ENCODE measurements at places on chromosomes 13 and 19.

DNA sequence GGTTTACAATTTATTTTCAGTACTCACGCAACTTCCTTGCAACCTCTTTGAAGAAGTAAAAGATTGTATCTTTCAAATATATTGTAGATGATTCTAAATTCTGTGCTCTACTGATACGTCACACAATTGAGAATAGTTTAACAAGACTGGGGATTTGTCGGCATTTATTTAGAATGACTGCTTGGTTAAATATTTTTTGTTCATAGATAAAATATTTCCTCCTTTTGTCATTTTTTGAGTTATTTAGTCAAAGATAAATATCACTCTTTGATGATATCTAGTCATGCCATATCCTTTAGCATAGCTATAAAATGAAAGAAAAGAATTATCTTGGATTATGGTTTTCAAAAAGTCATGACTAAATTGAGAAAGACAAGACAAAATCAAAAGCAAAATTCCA lies 2747.8 kb downstream of the PCDH9 start:
- DNase-seq: no peak

GRCh38 chr19:16000024-16000663 lies 51.3 kb downstream of the OR10H4 start:
- no peak for DNase-seq

- DNase-seq: no peak
Observed at GRCh38 chr13:20073775-20074174, 87.1 kb downstream of the GJA3 start.

DNA sequence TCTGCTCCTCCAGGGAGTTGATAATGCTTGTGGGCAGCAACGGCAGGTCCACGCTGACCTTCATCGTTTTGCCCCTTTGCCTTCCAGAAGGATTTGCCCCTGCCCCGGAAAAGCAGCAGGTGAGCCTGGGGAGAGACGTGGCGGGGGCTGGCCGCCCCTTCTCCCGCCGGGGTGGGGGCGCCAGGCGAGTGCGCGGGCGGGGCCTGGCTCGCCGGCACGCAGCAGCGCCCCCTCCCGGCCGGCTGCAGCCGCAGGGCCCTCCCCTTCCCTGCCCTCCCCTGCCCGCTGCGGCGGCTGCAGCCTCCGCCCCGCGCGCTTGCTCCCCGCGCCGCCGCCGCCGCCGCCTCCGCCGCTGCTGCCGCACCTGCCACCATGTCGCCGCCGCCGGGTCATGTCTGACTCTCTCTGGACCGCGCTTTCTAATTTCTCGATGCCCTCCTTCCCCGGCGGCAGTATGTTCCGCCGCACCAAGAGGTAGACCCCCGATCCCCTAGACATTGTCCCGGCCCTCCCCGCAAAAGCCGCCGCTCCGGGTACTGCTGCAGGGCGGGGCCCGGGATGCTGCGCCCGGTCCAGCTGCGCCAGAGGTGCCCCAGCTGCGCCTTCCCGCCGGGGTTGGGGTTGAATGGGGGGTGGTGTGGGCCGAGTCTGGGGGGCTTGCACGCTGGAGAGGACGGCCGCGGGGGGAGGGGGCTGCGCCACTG lies at the start of gene MAST1:
TSS of gene MAST1 (plus strand) at position 334 of the 704 bp plus-strand sequence. CDS start at position 392, 58 bp downstream.
- peak; percentile 36 for DNase-seq

GRCh38 chr19:31110336-31110735 lies 238.9 kb downstream of the TSHZ3 start:
- DNase-seq: no peak

- DNase-seq: no peak
Observed at GRCh38 chr19:21317821-21318220, 11.4 kb downstream of the ZNF708 start.

GRCh38 chr13:41652735-41653361 lies 195.5 kb downstream of the RGCC start:
- DNase-seq: peak; percentile 23

Measured in T-helper 1 cell (primary cell).